Brain (organoid and tissue), 16 donors: ENCODE measurements at places on chromosomes 6 and 20. TPM values are rescaled to one million over a fixed set of nuclear protein-coding genes. Genes with fewer than 3 reads are reported as not detected.

The EEF1A1 gene
- polyA plus RNA-seq = 8,632 TPM

The GLP1R gene
- 12.7 TPM for polyA plus RNA-seq

The SLC18B1 gene
- 14.5 TPM for polyA plus RNA-seq

The FAM209B gene
- not detected for polyA plus RNA-seq

The C6orf47 gene
- 29.4 TPM for polyA plus RNA-seq
